ENCODE measurements at places on chromosomes 1 and 21.

DNA sequence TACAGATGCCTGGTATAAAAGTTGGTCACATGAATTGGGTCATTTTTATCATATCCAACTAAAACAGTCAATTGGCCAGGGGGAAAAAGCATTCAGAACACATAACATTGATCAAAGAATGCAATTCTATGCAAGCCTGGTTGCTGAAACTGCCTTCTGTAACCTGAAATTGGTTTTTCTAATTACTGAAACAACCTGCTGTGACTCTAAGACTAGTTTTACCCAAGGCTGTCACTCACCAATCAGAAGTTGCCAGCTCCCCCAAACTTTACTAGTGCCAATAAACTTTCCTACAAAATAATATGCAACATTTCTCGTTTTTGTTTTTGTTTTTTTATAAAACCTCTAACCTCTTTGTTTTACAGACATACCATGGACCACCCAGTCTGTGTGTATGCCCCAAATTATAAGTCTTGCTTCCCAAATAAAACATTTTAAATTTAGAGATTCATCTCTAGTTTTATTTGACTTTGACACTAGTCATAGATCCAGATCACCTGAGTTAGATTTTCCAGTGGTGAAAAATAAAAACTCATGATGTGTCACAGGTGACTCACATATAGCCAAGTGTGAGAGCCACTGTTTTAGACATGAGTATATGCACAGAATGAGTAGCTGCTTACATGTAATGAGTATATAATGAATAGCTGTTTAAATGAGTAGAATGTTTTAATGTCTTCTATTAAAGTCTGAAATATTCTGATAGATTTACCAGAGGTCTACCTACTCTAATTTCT is 64.2 kb upstream of the CR2 start:
- DNase-seq, result no peak

GRCh38 chr1:227747948-227748495 is 12.8 kb downstream of the SNAP47 start:
- peak; percentile 68 for DNase-seq

- DNase-seq, result no peak
Measured at GRCh38 chr1:93150729-93151128, 29.5 kb downstream of the TMED5 start.

DNA sequence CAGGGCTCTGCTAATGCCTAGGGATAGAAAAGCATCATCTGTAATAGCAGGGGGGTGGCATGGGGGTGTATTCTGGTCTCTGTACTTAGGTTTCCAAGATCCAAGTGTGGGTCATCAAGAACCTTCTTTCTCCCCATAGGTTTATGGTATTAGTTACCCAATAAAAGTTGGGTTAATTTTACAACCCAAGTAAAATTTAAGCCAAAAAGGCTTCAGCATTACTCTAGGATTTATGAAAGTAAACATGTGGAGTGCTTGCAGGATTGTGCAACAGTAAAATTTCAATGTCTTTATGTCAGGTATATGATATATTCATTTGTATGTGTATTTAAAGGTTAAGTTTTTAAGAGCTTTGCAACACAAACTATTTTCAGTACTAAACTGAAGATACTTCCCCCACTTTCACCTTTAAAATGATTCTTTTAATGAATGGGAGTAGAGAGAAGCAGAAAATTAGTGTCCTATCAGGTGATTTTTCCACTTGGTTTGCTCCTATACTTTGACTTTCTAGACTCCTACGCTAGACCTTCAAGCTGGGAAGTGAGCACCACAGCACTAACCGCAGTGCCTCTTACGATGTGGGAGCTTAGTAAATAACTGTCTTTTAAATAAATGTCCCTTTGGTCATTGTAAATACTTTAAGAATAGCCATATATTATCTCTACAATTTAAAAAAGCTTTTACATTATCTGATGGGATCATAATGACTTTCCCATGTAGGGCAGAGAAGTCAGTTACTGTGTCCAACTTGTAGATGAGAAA is 67.8 kb upstream of the UBE2U start:
- no peak for DNase-seq

DNA sequence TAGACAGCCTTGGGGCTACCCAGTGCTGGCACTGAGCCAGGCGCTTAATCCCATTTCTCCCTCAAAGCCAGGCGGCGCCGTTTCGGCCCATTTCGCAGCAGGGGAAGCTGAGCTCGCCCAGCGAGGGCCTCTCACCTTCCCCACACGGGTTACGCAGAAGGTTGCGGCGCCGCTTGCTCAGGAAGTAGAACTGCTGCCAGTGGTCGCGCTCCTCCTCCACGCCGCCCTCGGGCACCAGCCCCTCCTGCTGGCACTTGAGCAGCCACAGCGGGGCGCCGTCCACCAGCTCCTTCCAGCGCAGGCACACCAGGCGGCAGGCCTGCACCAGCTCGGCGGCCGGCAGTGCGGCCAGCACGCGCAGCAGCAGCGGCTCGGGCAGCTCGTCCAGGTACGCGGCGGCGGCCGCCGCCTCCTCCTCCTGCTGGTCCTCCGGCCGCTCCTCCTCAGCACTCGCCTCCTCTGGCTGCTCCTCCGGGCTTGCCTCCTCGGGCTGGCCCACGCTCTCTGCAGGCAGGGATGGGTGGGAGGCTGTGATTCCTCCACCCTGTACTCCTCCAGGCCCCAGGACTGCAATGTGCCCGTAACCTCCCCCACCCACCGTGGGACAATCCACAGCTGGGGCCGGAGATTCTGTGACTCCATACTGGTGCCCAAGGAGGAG is 3.8 kb downstream of the FBXO2 start:
- peak; percentile 93 for DNase-seq

- no peak for DNase-seq
Measured at GRCh38 chr1:5943343-5944124, 48.7 kb downstream of the NPHP4 start.

All from aorta (tissue), 5 donors.